ENCODE measurements at places on chromosomes 4 and X.

DNA sequence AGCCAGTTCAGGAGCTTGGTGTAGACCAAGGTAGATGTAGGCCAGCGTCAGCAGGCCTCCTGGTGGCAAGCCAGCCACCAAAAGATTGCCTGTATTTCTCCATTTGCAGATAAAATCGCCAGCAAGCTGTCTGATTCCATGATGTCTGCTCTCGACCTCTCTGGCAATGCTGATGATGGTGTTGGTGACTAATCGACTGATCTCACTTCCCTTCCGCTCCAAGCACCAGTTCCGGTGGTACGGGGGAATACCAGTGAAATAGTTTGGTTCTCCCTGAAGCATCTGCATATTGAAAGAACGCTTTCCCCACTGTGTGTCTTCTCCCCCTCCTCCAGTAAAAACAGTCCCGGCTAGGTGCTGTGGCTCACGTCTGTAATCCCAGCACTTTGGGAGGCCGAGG lies 30.4 kb downstream of the GNL3L start:
- no peak for DNase-seq

DNA sequence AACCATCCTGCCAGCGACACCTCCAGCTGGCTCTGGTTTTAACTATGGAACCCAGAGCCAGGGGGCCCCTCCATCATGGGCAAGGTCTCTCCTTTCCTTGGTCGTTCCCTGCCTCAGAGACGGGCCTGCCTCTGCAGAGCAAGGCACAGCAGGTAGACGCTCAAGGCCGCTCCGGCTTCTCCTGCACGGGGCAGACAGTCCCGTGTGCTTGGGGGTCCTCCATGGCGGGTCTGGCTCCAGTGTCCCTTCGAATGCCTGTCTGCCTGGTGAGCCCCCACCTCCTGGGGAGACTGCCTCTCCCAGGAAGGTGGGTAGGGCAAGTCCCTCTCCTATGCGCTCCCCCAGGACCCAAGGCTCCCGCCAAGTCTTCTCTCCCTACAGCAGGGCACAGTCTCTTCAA lies 71.5 kb downstream of the ACOX3 start:
- no peak for DNase-seq

DNA sequence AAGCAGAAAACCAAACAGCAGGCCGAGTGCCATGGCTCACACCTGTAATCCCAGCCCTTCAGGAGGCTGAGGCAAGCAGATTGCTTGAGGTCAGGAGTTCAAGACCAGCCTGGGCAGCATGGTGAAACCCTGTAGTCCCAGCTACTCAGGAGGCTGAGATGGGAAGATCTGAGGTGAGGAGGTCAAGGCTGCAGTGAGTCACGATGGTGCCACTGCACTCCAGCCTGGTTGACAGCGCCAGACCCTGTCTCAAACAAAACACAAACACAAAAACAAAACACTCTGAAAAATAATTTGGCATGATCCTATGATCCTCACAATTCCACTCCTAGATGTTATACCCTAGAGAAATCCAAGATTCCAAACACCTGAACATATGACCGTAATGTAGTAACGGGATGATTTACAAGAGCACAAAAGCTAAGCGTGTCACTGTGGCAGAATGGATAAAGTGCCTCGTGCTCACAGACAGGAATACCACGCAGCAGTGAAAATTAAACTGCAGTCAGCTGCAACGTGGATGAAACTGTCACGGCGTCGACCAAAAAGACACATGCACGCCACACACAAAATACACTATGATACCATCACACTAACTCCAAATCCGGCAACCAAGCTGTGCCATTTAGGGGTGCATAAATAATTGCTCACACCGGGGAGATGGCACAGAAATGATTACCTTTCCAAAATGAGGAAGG lies 1.7 kb downstream of the NELFA start:
- no peak for DNase-seq

DNA sequence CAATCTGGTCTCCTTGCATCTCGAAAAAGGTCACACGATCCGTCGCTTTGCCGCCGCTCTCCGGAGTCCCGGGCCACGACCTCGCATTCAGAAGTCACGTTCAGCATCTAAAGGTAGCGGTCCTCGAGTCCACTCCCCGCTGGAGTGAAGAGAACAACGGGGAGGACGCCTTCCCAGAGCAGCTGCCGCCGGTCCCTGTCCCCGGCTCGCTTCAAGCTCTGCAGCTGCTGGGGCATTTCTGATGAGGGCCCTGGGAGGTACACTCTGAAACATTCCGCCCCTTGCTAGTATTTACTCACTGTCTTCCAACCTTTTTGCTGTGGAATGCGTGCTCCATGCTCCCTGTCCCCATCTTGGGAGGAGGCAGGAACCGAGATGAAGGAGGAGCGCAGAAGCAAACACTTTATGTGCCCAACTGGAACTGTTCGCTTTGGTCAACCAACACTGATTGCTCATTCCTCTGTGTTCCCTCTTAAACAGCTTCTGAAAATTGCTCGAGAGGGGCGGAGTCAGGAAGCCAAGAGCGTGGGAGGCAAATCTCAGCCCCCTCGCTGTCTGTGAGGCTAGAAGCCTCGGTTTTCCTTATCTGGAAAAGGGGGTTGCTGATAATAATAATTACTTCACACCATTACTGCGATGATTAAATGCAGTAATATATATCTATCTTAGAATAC lies 6.4 kb upstream of the VAMP7 start:
- no peak for DNase-seq

DNA sequence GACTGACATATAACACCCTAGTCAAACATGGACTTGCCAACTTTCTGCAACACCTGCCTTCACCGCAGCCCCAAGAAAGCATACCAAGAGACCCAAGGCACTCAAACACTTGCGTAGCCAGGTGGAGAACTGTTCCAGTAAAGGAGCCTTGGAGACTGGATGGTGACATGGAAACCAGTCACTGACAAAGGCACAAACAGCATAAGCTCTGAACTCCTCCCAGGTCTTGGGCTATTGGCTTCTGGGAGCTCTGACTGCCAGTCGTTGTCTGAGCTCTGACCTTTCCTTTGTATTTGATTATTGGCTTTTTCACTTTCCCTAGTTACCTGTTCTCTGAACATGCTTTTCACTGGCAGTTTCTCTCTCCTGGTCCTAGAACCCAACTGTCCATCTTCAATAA lies 38.3 kb downstream of the ARAP2 start:
- DNase-seq, result no peak

DNA sequence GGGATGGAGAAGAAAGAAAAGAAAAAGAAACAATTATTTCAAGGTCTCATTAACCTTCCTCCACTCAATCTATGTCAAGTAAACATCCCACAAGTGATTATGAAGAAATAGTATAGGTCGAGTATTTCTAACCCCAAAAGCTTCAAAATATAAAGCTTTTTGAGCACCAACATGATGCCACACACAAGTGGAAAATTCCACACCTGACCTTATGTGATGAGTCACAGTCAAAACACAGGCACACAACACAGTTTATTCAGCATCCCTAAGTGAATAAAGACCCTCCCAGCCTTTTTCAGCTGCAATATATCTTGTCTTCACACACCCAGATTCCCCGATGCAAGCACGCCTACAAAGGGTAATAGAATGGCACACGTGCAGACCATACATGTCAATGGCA lies 51.7 kb upstream of the VEGFC start:
- no peak for DNase-seq

DNA sequence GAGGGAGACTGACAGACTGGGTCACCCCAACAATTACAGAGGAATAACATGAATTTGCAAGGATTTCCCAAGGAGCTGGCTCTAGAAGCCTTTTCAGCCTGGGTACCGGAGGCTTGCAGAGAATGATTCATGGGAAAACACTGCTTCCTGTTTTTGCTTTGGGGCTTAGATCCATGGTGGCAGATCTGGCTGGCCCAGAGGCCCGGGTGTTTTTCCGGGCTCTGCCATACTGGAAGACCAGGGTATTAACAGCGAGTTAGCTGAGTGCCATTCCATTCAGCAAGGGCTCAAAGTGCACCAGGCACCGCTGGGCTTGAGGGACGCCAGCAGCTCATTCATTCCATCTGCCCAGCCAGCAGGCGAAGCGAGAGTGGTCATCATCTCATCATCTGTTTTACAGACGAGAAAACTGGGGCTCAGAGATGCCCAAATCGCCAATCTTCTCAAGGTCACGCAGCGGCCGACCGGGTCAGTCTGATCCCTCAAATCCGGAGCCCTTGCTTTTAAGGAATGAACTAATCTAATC lies 1.3 kb downstream of the WDR1 start:
- DNase-seq, result peak; percentile 60

- no peak for DNase-seq
Measured at GRCh38 chr4:119080721-119081541, 54.7 kb upstream of the MYOZ2 start.

DNA sequence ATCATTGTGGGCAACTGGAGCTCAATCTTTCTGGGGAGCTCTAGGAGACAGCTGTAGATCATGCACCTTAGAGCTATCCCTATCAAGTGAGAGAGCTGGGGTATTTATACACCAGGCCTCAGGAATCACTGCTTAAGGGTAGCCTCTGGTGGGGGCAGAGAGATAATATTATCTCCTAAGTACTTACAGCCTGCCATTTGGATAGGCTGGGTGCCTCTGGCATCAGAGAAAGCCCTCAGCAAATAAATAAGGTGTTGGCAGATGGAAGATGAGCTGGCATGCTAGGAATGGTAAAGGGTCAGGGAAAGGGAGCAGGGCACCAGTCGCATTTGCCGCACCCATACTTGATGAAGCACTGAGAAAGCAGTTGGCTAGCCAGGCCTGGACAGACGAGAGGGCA lies 75.9 kb downstream of the HCCS start:
- no peak for DNase-seq

GRCh38 chrX:113954297-113954696 lies 629.6 kb upstream of the HTR2C start:
- DNase-seq, result peak; percentile 44

GRCh38 chrX:153688506-153688905 lies 780 bp downstream of the SLC6A8 start:
- DNase-seq, result no peak

DNA sequence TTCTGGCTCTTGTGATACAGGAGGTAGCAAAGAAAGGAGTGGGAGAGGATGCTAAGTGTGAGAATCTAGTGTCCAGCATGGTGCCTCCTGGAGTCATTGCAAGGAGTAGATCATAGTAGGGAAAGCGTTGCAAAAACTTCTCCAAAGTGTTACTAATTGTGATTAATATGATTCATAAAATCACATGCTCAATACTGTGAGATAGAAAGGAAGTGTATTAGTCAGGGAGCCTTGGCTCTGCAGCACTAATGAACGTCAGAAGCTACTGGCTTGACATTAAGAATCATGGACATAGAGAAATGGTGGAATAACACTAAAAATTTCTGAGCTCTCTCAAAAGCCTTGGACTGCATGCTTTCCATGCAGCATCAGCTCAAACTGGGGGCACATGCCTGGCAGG lies 299.1 kb downstream of the EVC2 start:
- no peak for DNase-seq

DNA sequence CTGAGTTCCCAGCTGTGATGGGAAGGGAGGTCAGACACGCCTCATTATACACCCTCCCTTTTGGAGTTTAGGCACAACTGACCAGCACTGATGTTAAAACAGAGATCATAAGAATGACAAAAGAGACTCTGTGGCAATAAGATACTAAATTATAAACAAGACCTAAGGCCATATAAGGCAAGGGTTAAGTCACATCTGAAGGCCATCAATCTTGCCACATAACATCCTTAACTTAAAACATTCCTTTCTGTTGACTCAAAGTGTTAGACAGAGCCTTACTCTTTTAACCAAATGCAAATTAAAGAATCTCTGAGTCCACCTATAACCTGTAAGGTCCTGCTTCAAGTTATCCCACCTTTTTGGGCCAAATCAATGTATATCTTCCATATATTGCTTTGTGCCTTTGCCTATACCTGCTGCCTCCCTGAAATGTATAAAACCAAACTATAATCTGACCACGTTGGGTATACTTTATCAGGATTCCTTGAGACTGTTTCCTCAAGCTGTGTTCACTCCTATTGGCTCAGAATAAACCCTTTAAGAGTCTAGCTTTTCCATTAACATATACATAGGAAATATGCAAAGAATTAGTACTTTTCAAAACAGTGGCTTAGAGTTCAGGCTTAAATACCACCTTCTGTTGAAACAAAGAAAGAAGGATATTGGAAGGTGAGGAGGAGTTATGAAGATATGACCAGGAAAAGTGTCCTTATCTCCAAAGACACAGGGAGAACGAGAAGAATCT lies 214.4 kb upstream of the PPP1R2C start:
- no peak for DNase-seq

DNA sequence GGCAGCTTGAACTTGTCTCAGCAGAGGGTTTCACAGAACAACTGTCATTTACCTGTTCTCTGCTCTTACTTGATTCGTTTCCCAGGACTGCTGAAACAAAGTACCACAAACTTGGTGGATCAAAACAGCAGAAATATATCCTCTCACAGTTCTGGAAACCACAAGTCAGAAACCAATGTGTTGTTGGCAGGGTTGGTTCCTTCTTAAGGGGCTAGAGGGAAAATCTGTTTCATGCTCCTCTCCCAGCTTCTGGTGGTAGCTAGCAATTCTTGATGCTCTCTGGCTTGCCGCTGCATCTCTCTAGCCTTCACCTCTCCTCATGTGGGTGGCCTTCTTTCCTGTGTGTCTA lies 4.7 kb downstream of the TLR8 start:
- DNase-seq, result no peak

- no peak for DNase-seq
Measured at GRCh38 chr4:75142850-75143249, 209.9 kb downstream of the PARM1 start.

- DNase-seq, result no peak
Measured at GRCh38 chr4:34200535-34200934, 2043.8 kb downstream of the ARAP2 start.

GRCh38 chr4:145154573-145154972 lies 25.8 kb downstream of the OTUD4 start:
- peak; percentile 27 for DNase-seq

GRCh38 chr4:97317671-97318070 lies 825.6 kb downstream of the STPG2 start:
- no peak for DNase-seq

DNA sequence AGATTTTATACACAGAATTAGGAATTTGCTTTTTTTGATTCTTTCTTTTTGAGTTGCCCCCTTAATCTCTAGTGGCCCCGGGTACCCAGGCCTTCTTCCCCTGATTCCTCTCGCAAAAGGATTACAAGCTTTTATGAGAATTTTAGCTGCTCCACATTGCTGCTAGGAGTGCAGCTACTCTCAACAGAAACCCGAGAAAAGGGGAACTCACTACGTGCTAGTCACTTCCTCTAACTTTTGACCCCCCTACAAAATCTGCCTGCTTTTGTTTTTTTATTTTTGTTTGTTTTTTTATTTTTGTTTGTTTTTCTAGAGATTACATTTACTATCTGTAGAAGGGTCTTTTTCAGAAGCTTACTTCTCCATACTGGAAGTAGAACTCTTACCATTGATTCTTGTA lies 64.1 kb downstream of the ZNF81 start:
- DNase-seq, result peak; percentile 46

DNA sequence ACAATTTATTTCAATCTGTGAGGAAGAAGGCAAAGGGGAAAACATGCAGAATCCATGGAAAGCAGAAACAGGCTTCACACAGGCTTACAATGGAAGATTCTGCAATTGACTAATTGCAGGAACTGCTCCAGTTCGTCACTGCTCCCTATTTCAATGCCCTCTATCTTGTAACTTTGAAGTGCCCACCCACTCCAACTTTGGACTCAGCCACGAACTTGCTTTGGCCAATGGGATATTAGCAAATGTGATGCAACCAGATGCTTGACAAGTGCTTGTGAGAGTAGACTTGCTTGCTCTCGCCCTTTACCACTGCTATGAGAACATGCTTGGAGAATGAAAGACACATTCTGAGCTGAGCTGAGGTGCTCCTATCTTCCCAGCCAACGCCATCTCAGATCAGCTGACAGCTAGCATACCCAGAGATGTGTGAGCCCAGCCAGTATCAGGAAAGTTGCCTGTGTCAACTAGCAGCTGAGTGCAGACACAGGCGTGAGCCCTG lies 105.7 kb upstream of the PTCHD1 start:
- no peak for DNase-seq
